ENCODE measurements at places on chromosomes 2 and 18.

- no peak for DNase-seq
Observed at GRCh38 chr2:3650140-3650920, 7.7 kb upstream of the ALLC start.

DNA sequence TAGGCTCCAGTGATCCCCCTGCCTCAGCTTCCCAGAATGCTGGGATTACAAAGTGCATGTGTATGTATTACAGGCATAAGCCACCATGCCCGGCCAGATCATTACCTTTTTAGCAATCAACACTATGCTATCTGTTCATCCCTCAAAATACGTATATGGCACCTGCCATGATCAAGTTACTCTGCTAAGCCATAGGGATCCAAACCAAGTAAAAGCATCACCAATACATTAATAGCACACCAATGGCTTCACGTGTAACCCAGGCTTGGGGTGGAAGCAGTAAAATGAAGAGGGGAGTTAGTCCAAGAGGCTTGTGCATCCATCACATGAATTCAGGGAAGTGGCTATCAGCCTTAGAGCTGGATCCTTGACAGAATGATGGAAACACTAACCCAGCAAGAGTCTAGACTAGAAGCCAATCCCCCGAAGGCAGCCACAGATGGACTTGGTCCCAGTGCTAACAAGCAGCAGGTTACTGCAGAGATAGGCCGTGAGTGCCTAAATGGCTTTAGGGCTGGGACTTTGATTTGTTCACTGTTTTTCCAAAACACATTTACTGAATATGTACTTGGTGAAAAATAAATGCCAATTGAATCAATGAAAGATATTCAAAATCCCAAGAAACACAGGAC is 11.3 kb downstream of the HDLBP start:
- DNase-seq, result no peak

- no peak for DNase-seq
Observed at GRCh38 chr2:195395362-195395761, 261.7 kb upstream of the SLC39A10 start.

GRCh38 chr18:59068276-59069071 is 71.2 kb upstream of the SEC11C start:
- DNase-seq, result no peak

GRCh38 chr2:190755772-190756415 is 107.0 kb downstream of the NAB1 start:
- DNase-seq, result no peak

DNA sequence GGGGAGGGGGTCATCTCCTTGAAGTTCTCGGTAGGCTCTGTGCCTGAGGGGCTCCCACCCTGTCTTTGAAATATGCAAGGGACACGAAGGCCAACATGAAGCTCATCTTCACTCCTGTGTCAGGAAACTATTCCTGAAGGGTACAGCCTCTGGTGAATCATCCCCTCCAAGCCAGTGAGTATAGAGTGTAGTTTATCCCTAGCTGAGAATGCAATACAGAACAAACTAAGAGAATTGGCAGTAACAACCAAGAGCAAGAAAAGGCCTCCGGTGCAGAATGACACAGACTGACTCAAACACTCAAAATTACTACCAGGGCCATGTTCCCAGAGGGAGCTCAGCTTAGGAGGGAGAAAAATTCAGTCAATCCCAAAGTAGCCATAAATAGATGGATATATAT is 413.3 kb downstream of the BCL11A start:
- no peak for DNase-seq

DNA sequence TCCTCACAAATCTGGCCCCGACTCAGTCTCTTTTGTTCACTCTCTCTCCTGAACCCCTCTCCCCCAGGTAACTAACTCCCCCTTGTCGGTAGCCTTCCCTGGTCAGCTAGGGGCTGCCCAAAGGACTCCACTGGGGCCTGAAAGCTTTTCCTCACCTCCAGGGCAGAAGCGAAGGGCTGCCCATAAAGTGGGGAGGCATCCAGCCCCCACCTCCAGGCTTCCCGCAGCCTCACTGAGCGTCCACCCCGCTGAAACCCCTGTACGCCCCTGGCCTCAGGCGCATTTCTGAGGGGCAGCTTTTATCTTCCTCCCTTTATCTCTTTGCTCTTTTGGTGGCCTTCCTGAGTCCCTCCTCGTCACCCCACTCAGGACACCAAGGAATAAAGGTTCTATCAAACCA is 249.3 kb downstream of the CYP26B1 start:
- DNase-seq, result no peak

GRCh38 chr2:12897181-12897580 is 180.4 kb downstream of the TRIB2 start:
- no peak for DNase-seq

DNA sequence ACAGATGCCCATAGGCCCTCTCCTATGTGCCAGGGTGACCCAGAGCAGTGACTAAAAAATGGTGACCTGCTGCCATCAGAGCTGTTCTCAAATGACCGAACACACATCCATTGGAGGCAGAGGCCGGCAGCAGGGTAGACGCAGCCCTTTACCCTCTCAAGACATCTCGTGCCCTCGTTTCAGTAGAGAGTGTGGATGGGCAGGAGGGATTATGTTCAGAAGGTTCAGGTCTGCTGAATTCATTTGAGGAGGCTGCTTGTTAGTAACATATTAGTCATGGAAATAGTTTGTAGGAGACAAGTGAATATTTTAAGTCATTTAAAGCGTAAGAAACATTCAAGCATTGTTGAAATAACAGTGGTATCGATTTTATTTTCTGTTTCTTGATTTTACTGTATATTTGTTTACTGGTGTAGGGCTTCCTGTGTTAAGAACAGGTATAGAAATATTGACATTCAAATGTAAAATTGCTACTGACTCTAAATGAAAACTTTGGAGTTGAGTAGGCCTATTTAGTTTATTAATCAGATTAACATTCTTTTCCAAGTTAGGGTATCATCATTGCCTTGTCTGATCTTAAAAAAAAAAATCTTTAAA is 82.6 kb downstream of the ZNF532 start:
- DNase-seq, result no peak

DNA sequence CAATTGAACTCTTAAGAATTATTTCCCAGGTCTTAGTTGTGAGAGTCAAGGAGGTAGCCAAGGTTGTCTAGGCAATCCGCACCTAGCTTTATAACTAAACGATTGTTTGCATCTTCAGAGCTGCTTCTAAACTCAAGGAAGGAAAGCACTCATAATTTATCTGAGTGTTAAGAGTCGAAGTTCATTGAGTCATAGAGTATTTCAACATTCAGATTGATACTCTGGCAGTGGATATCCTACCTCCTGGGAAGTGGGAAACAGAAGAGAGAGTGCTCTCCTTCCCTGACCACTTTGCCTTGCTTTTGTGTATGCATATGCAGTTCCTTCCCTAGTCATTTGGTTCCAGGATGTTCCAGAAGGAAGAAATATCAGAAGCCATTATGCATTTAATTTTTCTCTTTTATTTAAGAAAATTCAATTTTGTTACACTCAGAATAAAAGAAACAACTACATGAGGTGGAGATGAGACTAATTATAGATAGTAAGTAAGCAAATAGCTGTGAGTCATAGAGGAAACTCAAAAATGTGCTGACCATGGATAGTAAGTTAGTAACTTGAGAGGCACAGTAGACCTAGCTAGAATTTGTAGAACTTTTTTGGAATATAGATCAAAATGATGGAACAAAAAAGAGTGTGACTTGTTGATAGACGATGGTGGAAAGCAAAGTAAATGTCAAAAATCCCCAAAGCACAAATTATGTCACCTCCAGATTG is 35.4 kb upstream of the FSHR start:
- DNase-seq, result no peak

- no peak for DNase-seq
Observed at GRCh38 chr2:7502336-7502735, 585.1 kb downstream of the RNF144A start.

DNA sequence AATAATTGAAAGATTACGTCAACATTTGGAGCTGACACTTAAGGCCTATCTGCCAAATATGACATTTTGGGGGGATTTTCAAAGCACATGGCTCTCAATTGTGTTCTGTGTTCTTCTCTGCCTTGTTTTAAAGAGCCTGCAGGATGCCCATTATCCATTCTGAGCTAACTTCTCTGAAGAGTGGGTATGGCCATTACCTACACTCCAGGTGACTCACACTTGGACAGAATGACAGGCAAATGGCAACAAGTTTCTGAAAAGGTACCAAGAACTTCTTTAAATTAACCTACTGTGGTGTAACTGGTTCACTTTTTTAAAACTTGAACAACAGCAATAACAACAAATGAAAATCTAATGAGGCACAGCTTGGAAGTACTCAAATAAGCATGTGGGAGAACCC is 834.9 kb upstream of the SLC39A10 start:
- DNase-seq, result no peak

- DNase-seq, result no peak
Observed at GRCh38 chr2:101064868-101065549, 62.9 kb downstream of the RPL31 start.

- no peak for DNase-seq
Observed at GRCh38 chr2:214808981-214809750, at the start of gene BARD1. Gene BARD1, minus strand, starts transcription at chr2:214809683. Its CDS starts 114 bp downstream, at chr2:214809569.

DNA sequence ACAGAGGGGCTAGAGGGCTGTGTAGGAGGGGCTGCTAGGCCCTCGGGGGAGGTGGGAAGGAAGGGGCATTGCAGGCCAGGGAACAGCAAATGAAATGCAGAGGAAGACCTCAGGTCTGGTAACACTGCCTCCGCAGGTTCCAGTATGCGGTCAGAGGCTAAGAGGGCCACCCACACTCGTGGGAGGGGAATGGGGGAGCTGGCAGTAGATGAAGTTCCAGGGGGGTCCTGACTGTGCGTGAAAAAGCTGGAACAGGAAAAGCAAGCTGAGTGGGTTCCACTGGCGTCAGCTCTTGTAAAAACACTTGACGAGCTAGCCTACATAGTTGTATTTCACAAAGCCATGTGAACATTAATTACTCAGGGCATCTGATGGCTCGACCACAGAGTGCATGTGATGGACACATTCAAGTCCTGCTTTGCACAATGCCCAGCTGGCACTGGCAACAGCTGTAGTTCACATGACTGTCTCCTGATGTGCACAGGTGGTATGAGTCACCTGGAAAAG is 29.0 kb upstream of the PTPN4 start:
- no peak for DNase-seq

DNA sequence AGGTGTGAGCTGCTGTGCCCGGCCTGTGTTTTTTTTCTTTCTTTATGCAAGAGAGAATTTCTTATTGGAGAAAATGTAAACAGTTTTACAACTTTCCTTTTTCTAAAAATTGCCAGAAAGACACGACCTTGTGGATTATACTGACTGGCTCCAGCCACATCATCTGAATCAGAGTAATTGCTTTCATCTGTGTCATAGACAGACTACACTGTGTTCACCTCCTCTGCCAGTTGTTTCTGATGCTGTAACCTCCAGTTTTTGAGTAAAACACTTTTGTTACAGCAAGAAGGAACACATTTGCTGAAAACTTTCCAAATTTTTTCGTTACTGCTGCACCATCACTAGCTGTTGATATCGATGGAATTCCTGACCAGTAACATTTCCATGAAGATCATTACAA is 43.9 kb upstream of the PLEKHM3 start:
- DNase-seq, result no peak

- DNase-seq, result no peak
Observed at GRCh38 chr2:48856144-48856543, 100.6 kb upstream of the LHCGR start.

DNA sequence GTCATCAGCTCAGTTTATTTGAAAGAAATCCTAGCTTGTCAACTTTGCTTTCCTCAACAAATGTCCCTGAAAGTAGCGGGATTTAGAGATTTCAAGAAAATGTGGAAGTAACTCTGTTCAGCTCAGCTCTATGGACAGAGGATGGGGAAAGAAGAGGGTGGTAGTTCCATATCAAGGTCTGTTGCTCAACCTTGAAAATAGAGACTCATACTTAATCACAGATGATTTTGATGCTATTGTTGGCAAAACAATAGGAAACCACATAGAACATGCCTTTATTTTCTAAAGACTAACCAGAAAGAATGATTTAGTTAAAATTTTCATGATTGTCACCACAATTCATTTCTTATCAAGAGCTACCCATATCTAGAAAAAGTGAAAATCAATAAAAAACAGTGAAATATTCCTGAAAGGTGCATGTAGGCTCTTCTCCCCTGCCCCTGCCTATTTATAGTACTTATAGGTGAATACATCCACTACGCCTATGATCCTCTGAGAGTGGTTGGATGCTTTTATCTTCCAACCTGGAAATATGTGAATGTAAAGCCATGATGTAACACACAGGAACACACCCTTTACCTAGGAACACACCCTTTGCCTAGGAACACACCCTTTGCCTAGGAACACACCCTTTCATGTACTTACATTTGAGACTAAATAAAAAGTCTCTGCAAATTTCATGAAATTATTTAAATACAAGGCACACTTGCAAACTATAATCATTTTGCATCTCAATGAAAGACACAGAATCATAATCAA is 65.8 kb downstream of the ETAA1 start:
- DNase-seq, result no peak

DNA sequence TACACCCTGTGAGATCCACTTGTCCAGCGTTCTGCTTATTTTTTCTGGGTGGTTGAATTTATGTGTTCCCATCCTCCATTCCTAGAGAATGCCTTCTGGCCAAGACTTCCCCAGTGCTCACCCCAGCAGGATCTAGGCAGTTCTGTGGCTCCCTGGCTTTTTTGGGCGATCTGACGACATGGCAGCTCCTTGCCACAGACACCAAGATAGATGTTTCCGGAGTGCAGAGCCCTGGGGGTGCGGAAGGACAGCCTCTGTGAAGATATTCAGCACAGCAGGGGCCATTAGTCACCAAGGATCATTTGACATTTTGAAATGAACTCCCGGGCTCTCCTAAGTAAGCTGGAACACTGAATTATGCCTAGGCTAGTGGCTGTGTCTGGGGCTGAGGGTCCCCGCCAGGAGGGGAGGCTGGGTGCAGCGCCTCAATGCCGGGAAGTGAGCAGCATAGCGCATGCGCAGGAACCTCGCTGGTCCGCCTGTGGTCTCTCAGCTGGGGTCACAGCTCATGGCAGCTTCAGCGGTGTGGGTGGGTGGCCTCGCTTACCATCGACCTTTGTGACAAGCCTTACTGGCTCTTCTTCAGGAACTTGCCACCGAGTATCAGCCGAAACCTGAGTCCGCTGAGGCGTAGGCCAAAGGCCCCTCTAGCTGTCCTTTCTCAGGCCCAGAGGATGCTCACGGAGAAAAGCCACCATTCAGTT is 60.3 kb downstream of the MEX3C start:
- DNase-seq, result no peak

DNA sequence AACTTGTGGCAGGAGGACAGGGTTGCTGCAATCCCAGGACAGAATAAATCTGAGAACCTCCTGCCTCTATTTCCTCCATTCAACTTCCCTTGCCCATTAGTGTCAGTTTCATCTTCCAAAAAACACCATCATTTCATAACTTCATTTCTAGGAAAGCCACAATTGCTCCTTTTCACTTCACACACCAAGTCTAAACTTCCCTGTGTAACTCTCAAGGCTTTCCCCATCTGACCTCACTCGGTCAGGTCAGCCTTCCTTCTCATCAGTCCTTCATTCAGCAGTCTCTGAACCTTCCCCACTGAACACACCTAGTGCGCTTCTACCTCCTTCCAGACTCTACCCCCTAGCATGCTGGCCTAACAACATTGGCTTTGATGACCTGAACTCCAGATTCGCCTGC is 35.8 kb downstream of the TCF7L1 start:
- DNase-seq, result no peak

- no peak for DNase-seq
Observed at GRCh38 chr18:499776-500631, 497 bp downstream of the COLEC12 start.

GRCh38 chr2:20594957-20595356 is 55.9 kb downstream of the HS1BP3 start:
- DNase-seq, result no peak

- no peak for DNase-seq
Observed at GRCh38 chr2:162929571-162929970, 91.0 kb upstream of the KCNH7 start.

GRCh38 chr2:68385220-68385906 is 20.3 kb downstream of the PLEK start:
- DNase-seq, result no peak

All from NCI-H187 (cell line).